ENCODE measurements at places on chromosomes 7 and 10. TPM values are rescaled to one million over a fixed set of nuclear protein-coding genes. Genes with fewer than 3 reads are reported as not detected.

The TDRD1 gene
- total RNA-seq = not detected

The CHST3 gene
- total RNA-seq = 18.8 TPM

The MEST gene
- total RNA-seq = 8.5 TPM

The HGF gene
- total RNA-seq = not detected

The CALCR gene
- not detected for total RNA-seq

The HMX3 gene
- total RNA-seq = 0.07 TPM

The SMIM30 gene
- 56.2 TPM for total RNA-seq

The JAKMIP3 gene
- total RNA-seq = not detected

The ATOH7 gene
- not detected for total RNA-seq

The STN1 gene
- total RNA-seq = 60.5 TPM

The MACC1 gene
- total RNA-seq = 38.3 TPM

The SP8 gene
- 0.34 TPM for total RNA-seq

The LLCFC1 gene
- not detected for total RNA-seq

The GRM3 gene
- not detected for total RNA-seq

The MET gene
- 276 TPM for total RNA-seq

The OR2A5 gene
- not detected for total RNA-seq

The LIPJ gene
- under 0.01 TPM for total RNA-seq

The DNAJC9 gene
- 30.4 TPM for total RNA-seq

The ITPRID1 gene
- not detected for total RNA-seq

The SPDYE2 gene
- not detected for total RNA-seq

The ATG9B gene
- 1.00 TPM for total RNA-seq

The TEX47 gene
- total RNA-seq = not detected

The ACSL5 gene
- total RNA-seq = not detected

The MAGI2 gene
- total RNA-seq = 1.7 TPM

The GIMAP2 gene
- total RNA-seq = 0.21 TPM

The SH2D4B gene
- under 0.01 TPM for total RNA-seq

All from nasal cavity respiratory epithelium epithelial cell of viscerocranial mucosa (primary cell).